ENCODE measurements at places on chromosomes 1 and 21.

GRCh38 chr1:51946300-51946699 lies 44.2 kb downstream of the RAB3B start:
- no peak for DNase-seq

DNA sequence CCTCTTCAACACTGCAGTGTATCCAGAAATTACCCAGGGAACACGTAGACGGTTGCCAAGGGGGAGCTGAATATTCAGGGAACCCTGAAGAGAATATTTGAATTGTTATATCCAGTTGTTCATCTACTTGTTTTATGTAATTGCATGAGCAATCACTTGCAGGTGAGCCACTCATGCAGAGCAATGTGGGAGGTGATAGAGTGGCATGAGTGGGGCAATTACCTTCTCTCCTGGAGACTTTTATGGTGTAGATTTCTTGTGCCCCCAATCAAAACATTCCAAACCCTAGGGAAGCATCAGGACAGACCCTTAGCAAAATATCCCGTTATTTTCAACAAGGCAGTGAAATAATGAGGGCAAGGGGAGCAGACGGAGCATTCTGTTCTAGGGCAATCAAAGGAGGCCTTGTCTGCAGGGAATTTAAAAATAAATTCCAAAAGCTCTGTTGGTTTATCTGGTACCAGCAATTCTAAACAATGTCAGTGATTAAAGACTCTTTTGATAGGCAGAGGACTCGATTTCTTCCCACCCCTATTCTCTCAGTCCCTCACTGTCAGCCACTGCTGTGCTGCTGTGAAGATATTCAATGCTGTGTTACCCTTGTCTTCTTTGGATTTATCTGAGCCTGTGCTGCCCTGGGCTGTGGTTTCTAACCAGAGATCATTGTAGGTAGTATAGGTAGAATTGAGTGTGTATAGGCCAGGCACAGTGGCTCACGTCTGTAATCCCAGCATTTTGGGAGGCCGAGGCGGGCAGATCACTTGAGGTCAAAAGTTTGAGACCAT lies 180.2 kb upstream of the MAP1LC3C start:
- DNase-seq, result no peak

- DNase-seq, result no peak
Observed at GRCh38 chr1:19926296-19927129, 3.1 kb upstream of the PLA2G2E start.

DNA sequence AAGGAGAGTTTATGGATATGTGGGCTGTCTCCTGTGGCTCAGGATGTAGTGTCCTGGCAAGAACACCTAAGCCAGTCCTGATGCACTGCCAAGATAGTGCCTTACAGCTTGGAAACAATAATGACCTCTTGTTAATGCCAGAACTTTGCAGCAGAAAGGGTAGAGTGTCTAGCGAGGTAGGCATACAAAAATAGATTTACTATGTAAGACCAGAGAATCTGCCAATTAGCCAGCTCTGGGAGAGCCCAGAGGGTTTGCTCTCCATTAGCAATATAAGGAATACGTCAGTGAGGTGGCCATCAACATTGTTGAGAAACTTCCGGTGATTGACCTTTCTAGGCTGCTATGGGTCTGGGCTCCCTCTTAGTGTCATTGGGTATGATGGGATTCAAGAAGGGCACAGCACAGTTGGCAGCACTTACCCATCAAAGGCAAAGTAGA lies 178.5 kb upstream of the GALNT2 start:
- no peak for DNase-seq

DNA sequence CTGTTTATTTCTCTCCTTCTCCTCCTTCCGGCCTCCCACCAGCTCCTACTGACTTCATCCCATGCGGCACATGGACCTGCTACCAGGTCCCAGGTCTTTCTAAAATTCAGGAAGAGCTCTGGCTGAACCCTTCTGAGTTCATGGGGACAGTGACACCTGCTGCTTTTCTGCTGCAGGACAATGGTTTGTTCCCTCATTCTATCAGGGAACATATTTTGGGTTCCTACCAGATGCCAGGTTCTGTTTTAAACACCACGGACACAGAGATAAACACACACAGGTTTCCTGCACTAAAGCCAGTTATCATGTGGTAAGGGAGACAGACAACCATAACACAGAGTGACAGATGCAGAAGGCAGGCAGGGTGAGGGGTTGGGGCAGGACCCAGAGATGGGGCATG lies 114.0 kb upstream of the RAB4A start:
- peak; percentile 24 for DNase-seq

- DNase-seq, result no peak
Observed at GRCh38 chr1:158330391-158331105, 783 bp downstream of the CD1B start.

All from SK-N-DZ (cell line).